Camera-type eye (tissue), 1 donor: ENCODE measurements at places on chromosomes 3 and 15. TPM values are rescaled to one million over a fixed set of nuclear protein-coding genes. Genes with fewer than 3 reads are reported as not detected.

Gene GOLGA8T
- total RNA-seq: not detected

Gene GRK7
- 1.3 TPM for total RNA-seq

Gene CFAP92
- total RNA-seq: 1.3 TPM

Gene CYP1A1
- 0.55 TPM for total RNA-seq

Gene UQCRC1
- 184 TPM for total RNA-seq

Gene CCDC80
- 43.5 TPM for total RNA-seq

Gene SRP14
- 252 TPM for total RNA-seq

Gene CTSH
- 87.0 TPM for total RNA-seq

Gene SAMD7
- 22.0 TPM for total RNA-seq

Gene STX19
- 0.77 TPM for total RNA-seq

Gene GRIP2
- total RNA-seq: 9.1 TPM

Gene SLC35G2
- 13.6 TPM for total RNA-seq

Gene NOX5
- total RNA-seq: 0.55 TPM

Gene CYP8B1
- not detected for total RNA-seq
